NCI-H1048 (cell line): ENCODE measurements at places on chromosomes 11 and 22.

DNA sequence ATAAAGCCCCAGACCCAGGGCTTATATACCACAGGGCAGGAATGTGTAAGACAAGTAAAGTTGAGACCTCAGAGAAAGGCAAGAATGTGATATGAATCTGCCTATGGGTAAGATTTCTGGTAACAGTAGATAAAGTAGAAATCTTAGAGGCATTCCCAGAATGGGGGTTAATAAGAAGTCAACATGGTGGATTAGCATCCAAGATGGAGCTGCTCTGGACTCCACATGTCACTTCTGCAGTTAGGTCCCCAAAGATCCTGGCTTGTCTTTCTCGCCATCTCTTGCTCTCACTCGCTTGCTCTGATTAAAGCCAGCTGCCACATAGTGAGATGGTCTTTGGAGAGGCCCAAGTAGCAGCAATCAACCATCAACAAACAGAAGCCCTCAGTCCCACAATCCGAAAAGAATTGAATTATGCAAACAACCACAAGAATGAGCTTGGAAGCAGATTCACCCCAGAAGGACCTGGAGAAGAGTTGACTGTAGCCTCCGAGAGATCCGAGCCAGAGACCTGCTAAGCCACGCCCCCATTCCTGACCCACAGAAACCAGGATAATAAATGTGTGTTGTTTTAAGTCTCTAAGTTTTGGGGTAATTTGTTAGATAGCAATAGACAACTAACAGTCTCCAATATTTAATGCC, 5.4 kb upstream of the C11orf86 start:
- no peak for DNase-seq

GRCh38 chr11:58958500-58958899, 19.2 kb downstream of the GLYATL1 start:
- DNase-seq, result no peak

DNA sequence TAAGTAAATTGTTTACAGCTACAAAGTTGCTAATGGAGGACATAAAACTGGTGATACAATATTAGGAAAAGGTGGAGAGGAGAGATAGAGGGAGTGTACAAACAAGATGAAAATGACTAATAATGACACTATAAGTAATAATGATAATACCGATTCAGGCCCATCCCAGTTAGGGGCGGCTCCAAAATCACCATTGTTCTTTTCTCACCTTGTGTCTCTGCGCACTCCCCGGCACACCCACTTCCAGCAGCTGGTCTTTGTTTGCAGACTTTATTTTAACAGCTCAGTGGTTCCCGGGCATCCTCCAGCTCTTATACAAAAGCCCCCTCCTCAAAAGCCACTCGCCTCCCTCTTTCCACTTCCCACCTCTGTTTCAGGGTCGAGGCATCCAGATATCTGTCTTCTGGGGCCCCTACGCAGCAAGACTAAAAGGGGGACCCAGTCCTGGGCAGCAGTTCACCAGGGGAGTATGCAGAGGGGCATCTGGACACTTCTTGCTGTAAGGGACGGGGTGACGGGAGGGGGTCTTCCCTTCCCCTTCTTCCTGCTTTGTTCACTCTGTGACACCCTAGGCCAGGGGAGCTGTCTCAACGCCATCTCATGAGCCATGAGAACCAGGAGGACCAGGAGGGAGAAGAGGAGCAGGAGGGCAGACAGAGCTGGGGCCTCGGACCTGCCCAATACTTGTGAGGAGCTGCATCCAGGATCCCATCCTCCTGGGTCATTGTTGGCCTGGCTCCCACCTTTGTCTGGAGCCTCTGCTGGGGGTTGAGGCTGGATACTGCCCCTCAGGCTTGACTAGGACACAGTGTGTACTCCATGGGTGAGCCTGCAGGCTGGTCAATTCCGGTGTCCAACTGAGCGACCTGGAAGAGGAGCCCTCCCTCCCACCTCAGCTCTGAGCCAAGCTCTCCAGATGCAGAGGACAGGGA, 2.7 kb downstream of the APOL2 start:
- no peak for DNase-seq

DNA sequence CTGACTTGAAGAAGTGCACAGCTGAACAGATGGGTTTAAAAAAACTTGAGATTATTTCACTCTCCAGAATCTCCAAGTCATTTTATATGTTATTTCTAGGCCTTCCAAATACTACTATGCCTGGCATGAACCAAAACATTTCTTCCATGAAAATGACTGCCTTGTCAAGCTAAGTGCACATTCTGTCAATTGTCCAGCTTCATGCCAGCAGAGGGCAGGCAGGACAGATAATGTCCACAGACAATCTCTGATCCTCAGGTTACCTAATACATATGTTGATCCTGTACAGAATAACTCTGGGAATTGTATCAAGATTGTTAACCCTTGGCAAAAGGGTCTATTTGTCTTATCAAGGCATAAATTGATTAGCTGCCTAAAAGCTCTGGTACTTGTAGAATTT, 229.5 kb downstream of the AASDHPPT start:
- no peak for DNase-seq

DNA sequence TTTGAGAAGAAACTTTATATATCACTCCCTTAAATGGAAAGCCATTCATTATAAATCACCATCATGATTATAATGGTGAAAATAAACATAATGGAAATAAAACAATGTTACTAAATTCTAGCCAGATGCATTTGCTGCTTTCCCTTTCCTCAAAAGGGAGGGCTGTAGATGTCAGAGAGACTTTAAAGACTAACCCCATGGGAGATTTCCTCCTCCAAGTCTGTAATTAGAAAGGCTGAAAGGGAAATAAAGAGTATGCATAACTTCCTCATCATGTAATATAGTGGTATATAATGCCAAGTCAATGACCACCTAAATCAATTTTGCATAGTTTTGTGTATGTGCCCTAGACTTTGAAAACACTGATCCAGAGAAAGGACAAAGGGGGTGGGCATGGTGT, 6.4 kb downstream of the CD6 start:
- DNase-seq, result no peak

- no peak for DNase-seq
Measured at GRCh38 chr11:95299078-95299679, 68.2 kb upstream of the SESN3 start.

DNA sequence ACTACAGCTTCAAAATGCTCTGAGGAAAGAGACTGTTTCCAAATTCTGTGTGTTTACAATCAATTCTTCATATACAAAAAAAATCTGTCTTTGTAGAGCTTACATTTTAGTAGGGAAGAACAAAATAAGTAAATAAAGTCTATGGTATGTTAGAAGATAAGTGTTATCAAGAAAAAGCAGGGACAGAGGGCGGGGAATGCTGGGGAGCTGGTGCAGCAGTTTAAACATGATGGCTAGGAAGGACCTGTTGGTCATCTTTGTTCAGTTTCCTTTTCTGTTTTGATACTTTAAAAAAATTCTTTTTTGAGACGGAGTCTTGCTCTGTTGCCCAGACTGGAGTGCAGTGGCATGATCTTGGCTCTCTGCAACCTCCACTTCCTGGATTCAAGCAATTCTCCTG, 16.1 kb downstream of the TMEM25 start:
- no peak for DNase-seq

DNA sequence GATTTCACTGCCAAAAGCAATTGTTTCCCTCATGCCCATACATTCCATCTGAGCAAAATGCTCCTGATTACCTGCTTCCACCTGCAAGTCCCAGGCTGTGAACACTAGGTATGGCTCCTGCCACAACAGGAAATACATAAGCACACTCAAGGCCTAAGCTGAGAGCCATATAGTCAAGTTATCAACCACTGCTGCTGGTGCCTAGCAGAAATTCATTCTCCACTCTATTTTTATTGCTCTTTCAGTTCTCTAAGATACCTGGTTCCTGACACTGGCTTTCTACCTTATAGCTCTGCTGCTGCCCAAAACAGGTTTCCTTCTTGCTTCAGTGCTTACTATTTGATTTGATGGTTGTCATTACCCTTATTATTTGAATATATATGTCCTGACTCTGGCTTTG, 31.6 kb downstream of the SLC36A4 start:
- no peak for DNase-seq

DNA sequence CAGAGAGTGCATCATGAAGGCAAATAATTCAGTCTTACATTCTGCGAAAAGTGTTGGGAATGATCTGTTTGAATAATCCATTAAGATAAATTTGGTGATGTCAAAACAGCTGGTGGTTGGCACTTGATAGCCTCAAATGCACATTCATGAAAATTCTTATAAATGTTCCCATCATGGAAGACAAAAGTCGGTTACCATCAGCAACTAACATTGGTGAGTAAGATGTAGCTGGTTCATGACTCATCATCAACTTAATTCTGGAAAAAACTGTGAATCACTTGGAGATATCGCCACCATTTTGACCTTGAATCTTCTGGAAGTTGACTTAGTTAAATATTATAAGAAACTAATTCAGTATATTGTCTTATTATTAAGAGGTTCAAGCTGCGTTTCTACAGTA, 11.2 kb downstream of the CRYBB1 start:
- no peak for DNase-seq

DNA sequence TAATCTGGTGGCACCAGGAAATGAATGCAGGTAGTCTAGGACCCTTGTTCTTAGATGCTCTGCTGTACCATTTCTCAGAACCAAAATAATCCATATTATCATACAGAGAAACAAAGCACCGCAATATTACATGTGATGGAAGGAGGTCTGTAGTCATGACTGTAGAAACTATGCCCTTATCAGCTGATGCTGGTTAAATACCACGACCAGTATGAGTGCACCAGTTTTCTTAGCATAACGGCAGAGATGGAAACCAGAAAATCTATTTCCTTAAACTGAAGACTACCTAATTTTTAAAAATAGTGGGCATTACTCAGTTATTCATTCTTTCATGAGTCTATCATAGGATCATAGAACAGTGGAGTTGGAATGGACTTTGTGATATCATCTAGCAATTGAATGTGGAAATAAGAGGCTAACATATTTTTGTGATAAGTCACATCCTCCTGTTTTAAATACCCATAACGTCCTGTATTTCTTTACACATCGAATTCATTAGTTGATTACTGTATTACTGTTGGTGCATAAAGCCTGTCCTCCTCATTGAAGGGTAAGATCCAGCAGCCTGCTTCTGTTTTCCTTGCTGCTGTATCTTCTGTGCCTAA, 15.1 kb downstream of the JHY start:
- no peak for DNase-seq

- DNase-seq, result no peak
Measured at GRCh38 chr11:5151713-5152153, 2.8 kb downstream of the OR52A1 start.

DNA sequence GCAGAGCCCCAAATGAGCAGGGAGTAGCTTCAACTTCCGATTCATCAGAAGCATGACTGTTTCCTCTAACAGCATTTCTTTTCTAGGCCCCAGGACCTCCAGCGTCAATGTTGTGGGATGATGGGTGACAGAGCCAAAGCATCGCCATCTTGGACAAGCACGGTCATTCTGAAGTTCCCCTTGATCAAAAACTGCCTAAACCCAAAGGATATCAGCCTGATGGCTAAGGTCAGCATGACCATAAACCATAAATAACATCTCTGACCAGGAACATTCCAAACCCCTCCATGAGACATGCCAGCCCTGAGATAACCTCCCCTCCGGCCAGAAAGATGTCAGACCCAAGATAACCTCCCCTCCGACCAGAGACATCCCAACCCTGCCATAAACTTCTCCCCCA, 28.8 kb upstream of the TREH start:
- DNase-seq, result no peak

DNA sequence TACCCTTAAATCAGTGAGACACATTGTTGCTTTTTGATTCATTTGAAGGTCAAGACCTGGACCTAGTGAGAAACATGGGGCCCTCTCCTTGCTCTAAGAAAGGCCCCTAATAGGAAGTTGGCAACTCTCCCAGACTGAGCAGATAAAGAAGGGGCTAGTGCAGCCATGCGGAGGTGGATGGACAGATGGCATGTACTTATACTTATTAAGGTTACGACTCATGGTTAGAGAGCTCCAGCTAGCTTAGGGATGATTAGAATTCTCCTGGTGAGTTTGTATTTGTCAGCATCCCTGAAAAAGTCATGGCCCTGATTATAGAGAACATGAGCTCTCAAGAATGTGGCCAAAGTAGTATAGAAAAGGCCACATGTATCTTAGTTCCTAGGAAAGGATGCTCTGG, 112.1 kb upstream of the BDNF start:
- no peak for DNase-seq

DNA sequence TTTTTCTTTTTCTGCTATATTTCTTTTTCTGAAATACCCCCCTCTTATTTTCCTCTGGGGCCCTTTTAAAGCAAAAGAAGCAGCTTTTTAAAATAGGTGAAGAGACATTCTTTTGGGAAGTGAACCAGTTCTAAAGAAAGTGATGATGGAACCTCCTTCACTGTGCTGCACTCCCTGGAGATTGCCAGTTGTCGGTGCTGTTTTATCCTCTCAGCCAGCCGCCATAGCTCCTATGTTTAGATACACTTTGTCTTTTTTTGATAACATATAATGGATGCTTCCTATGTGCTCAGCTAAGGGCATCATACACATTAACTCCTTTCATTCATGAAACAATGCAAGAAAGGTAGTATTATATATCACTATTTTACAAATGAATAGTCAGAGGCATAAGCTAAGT, 14.0 kb downstream of the CFAP300 start:
- no peak for DNase-seq
